ENCODE measurements at places on chromosomes 1 and 21.

GRCh38 chr1:56074007-56074651, 505.2 kb downstream of the PLPP3 start:
- peak; percentile 63 for DNase-seq

GRCh38 chr1:21736876-21737275, 46.1 kb downstream of the USP48 start:
- no peak for DNase-seq

GRCh38 chr1:160620942-160621632, 25.8 kb downstream of the SLAMF1 start:
- no peak for DNase-seq

DNA sequence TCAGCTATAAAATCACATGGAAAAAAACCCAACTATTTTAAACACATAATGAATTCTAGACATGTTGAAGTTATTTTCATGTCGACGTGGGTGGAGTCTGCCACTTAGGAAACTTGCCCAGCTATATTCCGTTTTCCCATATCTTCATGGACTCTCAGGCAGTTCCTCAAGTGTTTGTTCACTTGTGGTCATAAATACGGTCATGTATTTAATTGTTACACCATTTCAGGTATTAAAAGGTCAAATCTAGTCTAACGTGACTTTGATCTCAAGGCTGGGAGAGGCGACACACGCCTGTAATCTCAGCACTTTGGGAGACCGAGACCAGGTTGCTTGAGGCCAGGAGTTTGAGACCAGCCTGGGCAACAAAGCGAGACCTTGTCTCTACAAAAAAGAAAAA, 346.9 kb downstream of the PBX1 start:
- DNase-seq: no peak

DNA sequence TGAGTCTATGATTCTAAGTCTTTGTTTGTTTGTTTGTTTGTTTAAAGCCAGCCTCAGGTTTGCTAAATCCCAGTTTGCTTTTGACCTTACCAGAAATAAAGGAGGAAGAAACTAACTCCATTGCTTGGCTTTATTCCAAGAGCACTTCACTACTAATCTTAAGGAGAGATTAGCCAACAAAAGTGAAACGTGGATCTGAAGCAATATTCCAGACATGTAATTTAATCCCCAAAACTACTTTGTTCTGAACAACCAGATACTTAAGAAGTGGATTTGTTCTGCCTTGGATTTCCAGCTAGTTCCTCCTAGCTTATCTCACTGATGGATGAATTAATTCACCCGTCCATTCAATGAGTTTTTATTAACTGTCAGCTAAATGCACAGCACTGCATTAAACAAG, 15.9 kb upstream of the CEP350 start:
- DNase-seq: peak; percentile 16

GRCh38 chr21:35370071-35370470, 321.0 kb upstream of the RUNX1 start:
- DNase-seq: no peak

DNA sequence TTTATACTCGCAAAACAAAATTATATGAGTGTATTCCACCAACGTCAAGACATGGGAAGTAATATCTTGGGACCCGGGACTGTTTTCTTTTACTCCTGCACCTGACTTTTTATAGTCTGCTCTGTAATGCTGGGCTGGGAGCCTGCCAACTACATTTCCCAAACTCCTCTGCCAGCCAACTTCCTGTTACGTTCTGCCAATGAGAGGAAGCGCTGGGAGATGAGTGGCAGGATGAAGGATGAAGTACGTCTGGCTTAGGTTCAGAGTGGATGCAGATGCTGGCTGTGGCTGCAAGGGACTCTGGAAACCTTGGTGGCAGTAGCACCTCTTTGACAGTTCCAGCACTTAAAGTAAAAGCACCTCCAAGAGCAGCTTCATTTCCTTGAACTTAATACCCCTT, 59.6 kb downstream of the USP24 start:
- DNase-seq: no peak
